BE2C (cell line): ENCODE measurements at places on chromosomes 7 and 10.

- no peak for DNase-seq
These were observed 33.3 kb downstream of the ITPRIP start for GRCh38 chr10:104304927-104305326.

DNA sequence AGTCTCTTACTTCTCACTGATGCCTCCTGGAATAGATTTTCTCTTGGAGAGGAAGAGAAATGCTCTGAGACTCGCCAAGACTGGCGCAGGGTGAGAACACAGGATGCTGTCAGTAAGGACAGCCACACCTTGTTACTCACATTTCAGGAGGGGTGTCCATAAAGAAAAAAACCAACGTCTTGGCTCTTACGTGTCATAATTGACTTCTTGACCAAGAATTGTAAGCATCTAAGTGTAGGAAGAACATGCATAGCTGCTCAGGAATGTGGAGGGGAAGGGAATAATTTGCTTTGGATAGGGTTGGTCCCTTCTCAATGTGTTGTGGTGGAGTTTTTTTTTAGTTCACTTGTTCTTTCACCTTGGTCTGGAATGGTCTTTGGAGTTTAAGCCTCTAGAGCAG, 43.8 kb upstream of the ZNF438 start:
- DNase-seq: no peak

DNA sequence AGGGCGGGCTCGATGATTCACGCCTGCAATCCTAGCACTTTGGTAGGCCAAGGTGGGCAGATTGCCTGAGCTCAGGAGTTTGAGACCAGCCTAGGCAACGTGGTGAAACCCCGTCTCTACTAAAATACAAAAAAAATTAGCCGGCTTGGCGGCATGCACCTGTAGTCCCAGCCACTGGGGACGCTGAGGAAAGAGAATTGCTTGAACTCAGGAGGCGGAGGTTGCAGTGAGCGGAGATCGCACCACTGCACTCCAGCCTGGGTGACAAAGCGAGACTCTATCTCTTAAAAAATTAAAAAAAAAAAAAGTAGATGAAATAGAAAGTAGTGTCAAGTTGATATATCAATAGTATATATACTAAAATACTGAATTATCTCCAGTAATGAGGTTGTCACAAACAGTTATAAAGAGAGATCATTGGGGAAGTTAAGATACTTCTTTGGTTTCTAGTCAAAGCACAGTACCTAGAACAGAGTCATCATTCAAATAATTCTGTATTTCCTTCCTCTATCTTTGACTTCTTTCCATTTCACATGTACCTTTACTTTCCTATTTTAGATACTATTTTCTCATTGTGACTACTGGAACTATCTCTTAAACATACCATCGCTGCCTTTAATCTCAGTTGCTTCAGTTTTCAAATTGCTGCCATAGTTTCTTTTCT, 491.7 kb downstream of the GRM8 start:
- DNase-seq: no peak

DNA sequence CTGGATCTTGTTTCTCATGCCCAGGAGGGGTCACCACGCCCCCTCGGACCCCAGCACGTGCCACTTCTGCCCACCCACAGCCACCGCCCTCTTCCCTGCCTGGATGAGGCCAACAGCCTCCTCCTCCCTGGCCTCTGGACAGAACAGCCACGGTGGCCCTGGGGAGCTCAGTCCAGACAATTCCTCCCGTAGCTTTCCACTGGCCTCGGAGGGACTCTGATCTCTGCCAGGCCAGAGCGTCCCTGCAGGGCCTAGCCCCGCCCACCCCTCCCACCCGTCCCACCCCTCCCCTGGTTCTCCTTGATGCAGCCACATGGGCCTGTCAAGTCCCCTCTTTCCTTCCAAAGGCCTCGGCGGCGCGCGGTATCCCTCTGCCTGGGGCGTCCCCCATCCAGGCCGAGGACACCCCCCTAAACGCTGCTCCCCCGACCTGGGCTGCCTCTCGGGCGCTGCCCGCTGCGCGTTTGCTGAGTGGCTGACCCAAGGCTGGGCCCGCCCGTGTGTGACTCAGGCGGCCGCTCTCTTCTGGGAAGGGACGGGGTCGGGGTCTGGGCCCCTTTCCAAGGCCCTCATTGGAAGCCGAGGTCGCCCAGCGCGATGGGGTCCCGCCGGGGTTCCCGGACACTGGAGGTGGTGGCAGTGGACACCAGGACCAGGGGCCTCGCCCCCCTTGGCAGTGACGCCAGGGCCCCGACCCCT, 557 bp downstream of the TMEM120A start:
- DNase-seq: peak; percentile 72

DNA sequence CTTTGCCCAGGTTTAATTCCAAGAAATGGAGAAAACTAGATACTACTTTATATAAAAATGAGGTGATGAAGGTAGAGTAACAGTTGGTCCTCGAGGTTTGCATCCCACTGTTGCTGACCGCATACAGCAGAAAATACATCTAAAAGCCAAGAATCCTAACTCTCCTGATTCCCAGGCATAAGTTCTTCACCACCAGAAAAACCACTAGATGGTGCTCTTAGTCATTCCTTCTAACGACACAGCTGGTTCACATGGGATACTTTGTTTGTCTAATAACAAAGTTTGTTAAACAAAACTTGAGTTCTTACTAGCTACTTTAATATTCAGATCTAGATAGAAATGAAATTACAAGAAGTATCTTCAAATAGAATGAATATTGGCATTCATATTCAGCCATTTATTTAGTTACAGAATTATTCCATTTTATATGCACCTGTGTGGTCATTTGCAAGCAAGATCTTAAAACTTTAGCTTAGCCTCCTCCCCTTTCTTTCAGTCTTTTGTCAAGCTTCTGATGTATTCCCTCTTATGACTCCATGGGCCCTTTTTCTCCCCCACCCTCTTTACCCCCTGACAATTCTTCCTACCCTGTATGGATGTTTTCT, 54.1 kb upstream of the CYP26C1 start:
- DNase-seq: no peak

- DNase-seq: no peak
These were observed 7.3 kb downstream of the FGFBP3 start for GRCh38 chr10:91901784-91902677.
